ENCODE measurements at places on chromosomes 6 and 20.

- no peak for DNase-seq
Observed at GRCh38 chr20:13809855-13810254, 25.0 kb downstream of the NDUFAF5 start.

GRCh38 chr6:109453594-109454495 lies 1.7 kb downstream of the MICAL1 start:
- DNase-seq: no peak

DNA sequence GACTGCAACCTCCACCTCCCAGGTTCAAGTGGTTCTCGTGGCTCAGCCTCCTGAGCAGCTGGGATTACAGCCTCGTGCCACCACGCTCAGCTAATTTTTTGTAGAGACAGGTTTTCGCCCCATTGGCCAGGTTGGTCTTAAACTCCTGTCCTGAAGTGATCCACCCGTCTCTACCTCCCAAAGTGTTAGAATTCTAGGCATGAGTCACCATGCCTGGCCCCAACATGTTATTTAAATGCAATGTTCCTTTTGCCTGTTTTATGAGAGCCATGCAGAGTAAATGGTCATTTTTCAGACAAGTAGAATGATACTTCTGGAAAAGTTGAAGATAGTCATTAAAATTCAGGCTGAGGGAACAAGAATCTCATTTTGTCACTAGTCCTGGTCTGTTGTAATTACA lies 43.8 kb upstream of the RPS6KA2 start:
- DNase-seq: no peak

- no peak for DNase-seq
Observed at GRCh38 chr20:11454966-11455799, 462.5 kb upstream of the BTBD3 start.

GRCh38 chr6:26360451-26361416 lies 4.3 kb upstream of the BTN3A2 start:
- no peak for DNase-seq
